ENCODE measurements at places on chromosomes 7 and 10.

DNA sequence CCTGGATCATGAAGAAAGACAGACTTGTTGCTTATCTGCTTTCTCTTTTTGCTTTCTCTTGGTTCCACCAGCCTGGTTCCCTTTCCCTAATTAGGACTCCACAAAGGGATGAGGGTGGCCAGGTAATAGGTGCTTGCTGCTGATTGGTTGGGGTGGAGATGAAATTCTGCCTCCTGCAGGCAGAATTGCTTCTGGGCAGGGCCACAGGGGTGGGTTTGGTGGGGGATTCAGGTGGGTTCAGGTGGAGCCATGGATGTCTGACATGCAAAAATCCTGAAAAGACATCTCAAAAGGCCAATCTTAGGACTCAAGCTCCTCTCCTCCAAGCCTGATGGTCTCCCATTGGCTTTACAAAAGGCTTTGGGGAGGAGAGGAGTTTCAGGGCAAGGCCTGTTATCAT, 25.4 kb upstream of the ACHE start:
- DNase-seq, result no peak

DNA sequence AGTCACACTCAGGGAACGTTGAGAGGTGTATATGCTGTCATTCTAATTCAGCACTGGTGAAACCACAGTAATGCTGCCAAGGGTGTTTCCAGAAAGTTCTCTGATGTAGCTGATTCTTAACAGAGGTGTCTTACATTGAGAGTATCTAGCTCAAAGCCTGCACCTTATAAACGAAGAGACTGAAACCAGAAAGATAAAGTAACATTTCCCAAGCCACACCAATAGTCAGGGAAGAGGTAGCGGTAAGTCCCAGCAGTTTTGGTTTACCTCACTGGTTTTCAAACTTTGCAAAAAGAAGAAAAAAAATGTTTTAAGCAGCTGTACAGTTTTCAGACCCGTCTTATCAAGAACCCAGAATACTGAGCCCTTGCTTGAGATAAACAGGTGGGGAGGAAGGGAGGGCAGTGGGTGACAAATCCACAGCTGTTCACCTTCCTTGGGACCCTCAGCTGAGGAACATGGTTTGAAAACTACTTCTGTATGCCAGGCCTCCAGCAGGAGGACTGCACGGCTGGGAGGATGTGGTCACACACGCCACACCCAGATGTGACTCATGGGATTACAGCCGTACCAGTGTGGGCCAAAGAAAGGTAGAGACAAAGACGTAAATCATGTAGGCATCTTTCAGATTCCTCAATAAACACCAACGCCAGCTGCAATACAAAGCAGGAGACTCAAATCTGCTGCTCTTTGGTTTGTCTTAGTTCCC, 63.9 kb upstream of the GSDME start:
- DNase-seq, result peak; percentile 61

GRCh38 chr7:69710768-69711438, 112.6 kb downstream of the AUTS2 start:
- DNase-seq, result no peak

DNA sequence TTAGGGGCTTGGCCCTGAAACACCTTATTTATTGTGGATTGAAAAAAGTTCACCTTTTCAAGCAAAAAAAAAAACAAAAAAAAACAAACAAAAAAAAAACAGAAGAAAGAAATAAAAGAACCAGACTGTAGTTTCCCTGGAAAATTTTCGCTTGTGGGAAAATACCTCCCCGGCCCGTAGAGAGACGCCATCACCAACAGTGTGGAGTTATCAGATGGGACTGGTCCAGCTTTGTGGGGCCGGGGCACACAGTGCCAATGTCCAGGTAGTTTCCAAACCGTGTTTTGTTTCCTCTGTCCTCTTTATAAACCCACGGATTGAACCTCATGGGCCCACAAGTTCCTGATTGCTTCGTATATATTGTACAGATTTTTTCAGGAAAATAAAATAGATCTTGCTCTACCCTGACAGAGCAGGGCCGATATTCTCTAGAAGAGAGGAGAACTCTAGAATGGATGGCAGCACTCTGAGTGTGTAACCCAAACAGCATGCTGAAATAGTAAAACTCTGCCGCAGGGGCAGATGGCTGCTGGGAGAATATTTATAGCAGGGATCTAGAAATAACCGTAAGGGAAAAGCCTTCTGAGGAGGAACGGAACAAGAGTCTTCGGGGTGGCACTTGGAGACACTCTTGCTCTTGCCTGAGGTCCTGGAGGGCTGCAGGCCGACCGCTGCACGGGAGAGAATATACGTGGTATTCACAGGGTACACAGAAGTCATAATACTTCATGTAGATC, 241.0 kb downstream of the FRMD4A start:
- no peak for DNase-seq

GRCh38 chr7:110988890-110989501, 101.9 kb upstream of the LRRN3 start:
- DNase-seq, result no peak

GRCh38 chr10:71881647-71882355, 30.8 kb upstream of the PSAP start:
- no peak for DNase-seq

- DNase-seq, result no peak
Measured at GRCh38 chr7:2604608-2605174, 27.1 kb upstream of the TTYH3 start.

- DNase-seq, result no peak
Measured at GRCh38 chr10:124381011-124381611, 37.6 kb downstream of the OAT start.
